ENCODE measurements at places on chromosomes 7 and 10.

- no peak for DNase-seq
Measured at GRCh38 chr10:12006671-12007070, 35.9 kb downstream of the UPF2 start.

- no peak for DNase-seq
Measured at GRCh38 chr10:71038921-71039320, 150.6 kb upstream of the PCBD1 start.

DNA sequence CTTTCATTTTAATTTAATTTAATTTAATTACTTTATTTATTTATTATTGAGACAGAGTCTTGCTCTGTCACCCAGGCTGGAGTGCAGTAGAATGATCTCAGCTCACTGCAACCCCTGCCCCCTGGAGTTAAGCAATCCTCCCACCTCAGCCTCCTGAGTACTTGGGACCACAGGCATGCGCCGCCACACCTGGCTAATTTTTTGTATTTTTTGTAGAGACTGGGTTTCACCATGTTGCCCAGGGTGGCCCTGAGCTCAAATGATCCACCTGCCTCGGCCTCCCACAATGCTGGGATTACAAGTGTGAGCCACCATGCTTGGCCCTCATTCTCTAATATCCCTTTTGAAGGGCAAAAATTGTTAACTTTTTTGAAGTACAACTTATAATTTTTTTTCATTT, 92.9 kb downstream of the XRCC2 start:
- DNase-seq = no peak

GRCh38 chr10:121541450-121542120, 56.7 kb downstream of the FGFR2 start:
- DNase-seq = no peak

DNA sequence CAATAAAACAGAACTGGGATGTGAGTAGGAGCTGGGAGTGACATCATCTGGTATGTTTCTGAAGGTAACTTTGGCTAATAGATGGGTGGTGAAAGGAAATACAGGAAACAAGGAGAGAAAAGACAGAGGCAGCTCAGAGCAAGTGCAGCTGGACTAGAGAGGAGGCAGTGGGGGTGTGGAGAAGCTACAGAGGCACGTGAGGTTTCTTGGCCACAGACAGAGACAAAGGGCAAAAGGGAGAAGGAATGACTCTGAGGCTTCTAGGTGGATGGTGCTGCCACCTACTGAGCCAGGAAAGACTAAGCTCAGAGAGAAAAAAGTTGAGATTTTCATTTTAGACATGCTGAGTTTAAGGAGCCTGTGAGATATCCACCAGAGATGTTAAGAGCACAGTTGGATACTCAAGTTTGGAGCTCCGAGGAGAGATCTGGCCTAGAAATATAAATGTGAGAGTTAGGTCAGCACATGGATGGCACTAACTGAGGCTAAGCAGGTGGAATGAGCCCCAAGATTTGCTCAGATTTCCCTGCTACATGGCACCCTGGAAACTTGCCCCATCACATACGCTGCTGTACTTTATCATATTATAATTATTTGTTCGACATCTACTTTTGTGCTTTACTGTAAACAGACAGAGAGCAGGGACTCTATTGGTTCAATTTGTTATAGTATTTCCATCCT, 293.0 kb upstream of the IMMP2L start:
- DNase-seq = no peak

All from activated CD8-positive, alpha-beta T cell treated with anti-CD3 and anti-CD28 coated beads, Interleukin-2, amount 10 ng/mL, durations not matched to agents 7 days and 5 days (primary cell).